ENCODE measurements at places on chromosomes 3 and 15. TPM values are rescaled to one million over a fixed set of nuclear protein-coding genes. Genes with fewer than 3 reads are reported as not detected.

DNA sequence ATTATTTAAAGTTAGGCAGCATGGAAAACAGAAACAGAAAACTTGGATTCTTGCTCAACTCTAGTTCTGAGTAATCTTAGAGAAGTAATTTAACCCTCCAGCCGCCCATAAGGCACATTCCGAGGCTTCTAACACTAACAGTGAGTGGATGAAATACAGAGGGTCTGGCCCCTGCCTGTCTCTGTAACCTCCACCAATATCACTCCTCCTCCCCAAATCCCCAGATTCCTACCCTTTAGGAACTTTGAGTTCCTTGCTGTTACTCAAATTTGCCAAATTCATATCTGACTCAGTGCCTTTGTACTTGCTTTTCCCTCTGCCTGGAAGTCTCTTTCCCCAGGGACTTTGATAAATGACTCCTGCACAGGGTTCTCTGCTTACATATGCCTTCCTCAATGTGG is 112.5 kb upstream of the TGFBR2 start:
- DNase-seq, result no peak

CHDH gene
- total RNA-seq, result 1.4 TPM

DPH3 gene
- 14.4 TPM for total RNA-seq

GRCh38 chr15:98446083-98446482 is 202.3 kb upstream of the IGF1R start:
- DNase-seq, result no peak

DNA sequence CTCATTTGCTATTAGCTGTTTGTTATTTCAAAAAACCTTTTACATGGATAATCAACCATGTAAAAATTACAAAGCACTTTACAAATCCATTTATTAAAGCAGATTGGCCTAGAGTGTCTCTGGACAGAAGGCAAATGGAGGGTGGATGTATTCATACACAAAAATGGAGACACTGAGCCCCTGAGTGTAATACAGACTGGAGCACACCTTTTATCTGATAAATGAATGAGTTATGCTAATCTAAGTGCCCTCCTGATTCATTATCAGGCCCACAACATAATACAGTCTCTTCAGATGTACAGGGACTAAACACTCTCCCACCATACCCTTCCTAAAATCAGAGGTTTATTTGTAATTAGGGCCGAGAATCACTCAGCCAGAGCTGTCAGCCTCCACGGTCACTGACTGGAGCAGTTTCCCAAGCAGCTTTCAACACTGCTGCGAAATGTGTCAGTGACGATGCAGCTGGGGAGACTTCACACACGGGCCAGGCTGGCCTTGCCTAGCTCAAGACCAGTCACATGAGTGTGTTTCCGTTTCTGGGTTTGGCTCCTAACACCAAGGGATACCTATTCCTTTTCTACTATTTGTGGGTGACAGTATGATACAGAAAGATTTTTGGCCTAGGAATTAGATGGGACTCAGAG is 271.8 kb downstream of the ZIC1 start:
- no peak for DNase-seq

- DNase-seq, result no peak
Measured at GRCh38 chr3:103342205-103342731, 907.5 kb downstream of the ZPLD1 start.

GRCh38 chr15:25687689-25688088 is 175.4 kb downstream of the ATP10A start:
- DNase-seq, result no peak

GRCh38 chr3:193230610-193231009 is 10.4 kb upstream of the PLAAT1 start:
- no peak for DNase-seq

- no peak for DNase-seq
Measured at GRCh38 chr15:92843814-92844213, 56.3 kb upstream of the CHD2 start.

- DNase-seq, result no peak
Measured at GRCh38 chr15:89803941-89804800, 10.5 kb downstream of the ANPEP start.

MST1R gene
- total RNA-seq, result 0.38 TPM

DNA sequence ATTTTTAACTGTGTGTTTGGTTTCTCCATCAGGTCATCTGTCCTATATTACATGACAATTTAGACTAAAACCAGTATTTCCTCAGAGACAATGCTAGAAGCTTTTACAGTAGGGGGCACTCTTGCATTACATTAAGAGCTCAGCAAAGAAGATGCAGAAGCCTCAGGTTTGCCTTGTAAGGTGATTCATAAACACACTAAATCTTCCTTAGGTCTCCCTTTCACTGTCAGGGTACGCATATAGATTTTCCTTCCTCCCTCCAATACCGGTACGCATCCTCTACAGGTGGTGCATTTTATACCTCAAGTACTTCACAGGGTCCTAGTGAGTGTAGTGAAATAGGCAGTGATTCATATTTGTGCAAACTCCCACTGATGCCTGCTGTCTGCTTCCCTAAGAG is 46.5 kb downstream of the CD86 start:
- peak; percentile 77 for DNase-seq

GRCh38 chr3:127709320-127710060 is 36.7 kb downstream of the ABTB1 start:
- DNase-seq, result no peak

All from OCI-LY7 (cell line).